ENCODE measurements at places on chromosomes 12 and 14.

- DNase-seq, result no peak
These were observed 59.5 kb downstream of the GALNT8 start for GRCh38 chr12:4779749-4780148.

GRCh38 chr14:102353126-102353619 lies 9.5 kb downstream of the CINP start:
- DNase-seq, result no peak

- DNase-seq, result no peak
These were observed 1.1 kb downstream of the SAV1 start for GRCh38 chr14:50666772-50667683.

DNA sequence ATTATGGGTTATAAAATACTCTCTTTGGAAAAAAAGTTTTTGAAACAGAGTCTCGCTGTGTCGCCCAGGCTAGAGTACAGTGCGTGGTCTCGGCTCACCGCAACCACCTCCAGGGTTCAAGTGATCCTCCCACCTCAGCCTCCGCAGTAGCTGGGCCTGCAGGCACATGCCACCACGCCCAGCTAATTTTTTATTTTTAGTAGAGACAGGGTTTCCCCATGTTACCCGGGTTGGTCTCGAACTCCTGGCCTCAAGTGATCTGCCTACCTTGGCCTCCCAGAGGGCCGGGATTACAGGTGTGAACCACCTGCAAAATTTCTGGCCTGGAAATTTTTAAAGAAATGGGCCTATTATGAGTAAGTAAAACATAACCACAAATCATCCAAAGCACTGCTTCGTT lies 3.8 kb downstream of the USP15 start:
- no peak for DNase-seq

Measured in stimulated activated CD8-positive, alpha-beta memory T cell treated with anti-CD3 and anti-CD28 coated beads, Interleukin-4, amount 100 ng/mL, for 1 hour (primary cell).